ENCODE measurements at places on chromosomes 3 and 15. TPM values are rescaled to one million over a fixed set of nuclear protein-coding genes. Genes with fewer than 3 reads are reported as not detected.

CCK gene
- 24.3 TPM for total RNA-seq

CEP70 gene
- 53.1 TPM for total RNA-seq

FSD2 gene
- not detected for total RNA-seq

SHF gene
- 46.7 TPM for total RNA-seq

EPHB1 gene
- total RNA-seq: 29.0 TPM

MYL3 gene
- total RNA-seq: 0.49 TPM

GOLGA8T gene
- 0.49 TPM for total RNA-seq

SLC28A2 gene
- not detected for total RNA-seq

MYZAP gene
- 0.25 TPM for total RNA-seq
